ENCODE measurements at places on chromosomes 7 and 10. TPM values are rescaled to one million over a fixed set of nuclear protein-coding genes. Genes with fewer than 3 reads are reported as not detected.
A peak's percentile ranks its signal among the peaks of the same experiment; 100 is the strongest.

GRCh38 chr10:26368463-26368862 lies 69.7 kb upstream of the APBB1IP start:
- H3K27ac ChIP-seq: no peak overlapping the region
- H3K4me3 ChIP-seq: no peak overlapping the region
- H3K27me3 ChIP-seq: no peaks in the 10 kb centered on the region
- no peaks in the 10 kb centered on the region for H3K4me1 ChIP-seq
- DNase-seq: no peak

GRCh38 chr10:17605936-17606335 lies 11.2 kb downstream of the HACD1 start:
- H3K36me3 ChIP-seq: no peaks in the 10 kb centered on the region
- DNase-seq: no peak
- H3K4me3 ChIP-seq: no peak overlapping the region
- H3K27me3 ChIP-seq: no peaks in the 10 kb centered on the region
- H3K27ac ChIP-seq: no peak overlapping the region

DNA sequence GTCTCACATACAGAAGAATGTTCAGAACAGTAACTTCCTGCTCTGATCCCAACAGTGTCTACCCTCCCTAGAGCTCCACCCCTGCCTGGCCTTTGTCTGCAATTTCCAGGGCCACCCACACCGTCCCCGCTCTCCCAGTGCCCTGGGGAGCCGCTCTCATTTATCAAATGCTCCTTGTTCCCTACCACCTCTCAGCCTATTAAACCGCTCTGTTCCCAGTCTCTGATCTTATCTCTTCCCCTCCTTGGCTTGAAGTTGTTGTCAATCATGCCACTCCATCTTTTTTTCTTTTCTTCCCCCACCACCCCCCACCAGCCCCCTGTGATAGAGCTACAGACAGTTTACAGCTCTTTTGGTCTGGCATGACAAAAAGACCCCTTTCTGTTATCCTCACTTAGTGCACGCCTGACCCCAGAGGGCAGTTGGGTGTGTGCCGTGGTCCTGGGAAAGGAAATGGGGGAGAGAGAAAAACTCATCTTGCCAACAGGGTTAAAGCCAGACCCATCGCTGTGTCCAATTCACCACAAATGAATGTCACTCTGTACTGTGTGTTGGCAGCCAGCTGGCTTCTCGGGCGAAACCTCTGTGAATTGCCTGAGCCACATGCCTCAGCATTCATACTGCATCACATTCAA lies 28.8 kb upstream of the HECTD2 start:
- no peak overlapping the region for H3K27ac ChIP-seq
- peak; percentile 42 for DNase-seq
- no peaks in the 10 kb centered on the region for H3K36me3 ChIP-seq
- H3K27me3 ChIP-seq: no peaks in the 10 kb centered on the region
- H3K4me3 ChIP-seq: no peak overlapping the region
- H3K4me1 ChIP-seq: peaks cover 8% of the 10 kb centered on the region

- no peak for DNase-seq
- no peaks in the 10 kb centered on the region for H3K27me3 ChIP-seq
- no peaks in the 10 kb centered on the region for H3K36me3 ChIP-seq
- no peaks in the 10 kb centered on the region for H3K4me1 ChIP-seq
- H3K4me3 ChIP-seq: no peak overlapping the region
Measured at GRCh38 chr7:136890399-136890798, 21.9 kb downstream of the CHRM2 start.

GRCh38 chr7:146781352-146782116 lies 664.9 kb downstream of the CNTNAP2 start:
- H3K36me3 ChIP-seq: no peaks in the 10 kb centered on the region
- H3K27me3 ChIP-seq: no peaks in the 10 kb centered on the region
- no peak overlapping the region for H3K27ac ChIP-seq
- no peaks in the 10 kb centered on the region for H3K4me1 ChIP-seq

DNA sequence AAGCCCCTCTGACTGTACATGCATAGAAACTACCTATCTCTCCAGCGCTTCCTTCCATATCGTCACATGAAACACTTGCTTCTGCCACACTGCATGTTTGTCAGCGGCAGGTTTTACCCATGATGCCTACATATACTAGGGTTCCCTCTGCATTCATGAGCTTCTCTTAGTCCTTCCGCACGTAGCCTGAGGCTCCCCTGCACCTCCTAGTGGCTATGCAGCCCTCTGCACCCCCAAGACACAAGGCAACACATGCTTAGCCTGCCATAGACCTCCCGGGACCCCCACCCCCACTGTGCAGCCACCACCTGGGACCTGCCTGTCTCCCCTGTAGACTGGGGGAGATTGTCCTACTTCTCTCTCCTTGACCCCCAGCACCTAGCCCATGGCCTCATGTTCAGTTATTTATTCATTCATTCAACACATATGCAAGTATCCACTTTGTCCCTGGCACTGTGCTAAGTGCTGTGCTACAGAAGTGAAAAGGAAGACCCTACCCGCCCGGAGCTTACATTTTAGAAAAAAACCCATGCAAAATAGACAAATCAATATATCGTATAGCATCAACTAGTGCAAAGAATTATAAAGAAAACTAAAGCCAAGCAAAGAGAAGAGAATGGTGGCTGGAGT lies 23.5 kb downstream of the TMEM273 start:
- H3K27ac ChIP-seq: no peak overlapping the region
- H3K36me3 ChIP-seq: no peaks in the 10 kb centered on the region
- DNase-seq: no peak
- H3K4me1 ChIP-seq: no peaks in the 10 kb centered on the region

- no peaks in the 10 kb centered on the region for H3K36me3 ChIP-seq
- DNase-seq: peak; percentile 3
- peaks cover 39% of the 10 kb centered on the region for H3K27me3 ChIP-seq
Measured at GRCh38 chr7:128892521-128893250, 17.8 kb downstream of the KCP start.

DNA sequence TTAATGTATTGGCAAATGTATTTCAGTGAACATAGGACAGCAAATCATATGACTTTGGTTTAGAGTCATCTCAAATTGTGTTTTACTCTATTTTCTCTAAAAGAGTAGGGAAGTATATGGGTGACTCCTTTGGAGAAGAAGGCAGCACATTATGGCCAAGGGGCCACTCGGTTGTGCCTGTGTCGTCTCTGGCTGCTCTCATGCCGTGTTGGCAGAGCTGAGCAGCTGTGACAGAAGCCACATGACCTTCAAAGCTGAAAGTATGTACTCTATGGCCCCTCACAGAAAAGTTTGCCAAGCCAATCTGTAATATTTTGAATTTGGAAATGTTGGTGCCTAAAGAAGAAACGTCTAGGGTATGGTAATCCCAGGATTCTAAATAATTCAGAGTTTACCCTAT lies 47.5 kb downstream of the TASOR2 start:
- no peak overlapping the region for H3K27ac ChIP-seq
- H3K36me3 ChIP-seq: peaks cover 85% of the 10 kb centered on the region
- no peak for DNase-seq
- H3K27me3 ChIP-seq: no peaks in the 10 kb centered on the region

GRCh38 chr7:140028311-140028710 lies 34.4 kb downstream of the PARP12 start:
- no peak overlapping the region for H3K4me3 ChIP-seq
- H3K4me1 ChIP-seq: no peaks in the 10 kb centered on the region
- no peaks in the 10 kb centered on the region for H3K27me3 ChIP-seq

DNA sequence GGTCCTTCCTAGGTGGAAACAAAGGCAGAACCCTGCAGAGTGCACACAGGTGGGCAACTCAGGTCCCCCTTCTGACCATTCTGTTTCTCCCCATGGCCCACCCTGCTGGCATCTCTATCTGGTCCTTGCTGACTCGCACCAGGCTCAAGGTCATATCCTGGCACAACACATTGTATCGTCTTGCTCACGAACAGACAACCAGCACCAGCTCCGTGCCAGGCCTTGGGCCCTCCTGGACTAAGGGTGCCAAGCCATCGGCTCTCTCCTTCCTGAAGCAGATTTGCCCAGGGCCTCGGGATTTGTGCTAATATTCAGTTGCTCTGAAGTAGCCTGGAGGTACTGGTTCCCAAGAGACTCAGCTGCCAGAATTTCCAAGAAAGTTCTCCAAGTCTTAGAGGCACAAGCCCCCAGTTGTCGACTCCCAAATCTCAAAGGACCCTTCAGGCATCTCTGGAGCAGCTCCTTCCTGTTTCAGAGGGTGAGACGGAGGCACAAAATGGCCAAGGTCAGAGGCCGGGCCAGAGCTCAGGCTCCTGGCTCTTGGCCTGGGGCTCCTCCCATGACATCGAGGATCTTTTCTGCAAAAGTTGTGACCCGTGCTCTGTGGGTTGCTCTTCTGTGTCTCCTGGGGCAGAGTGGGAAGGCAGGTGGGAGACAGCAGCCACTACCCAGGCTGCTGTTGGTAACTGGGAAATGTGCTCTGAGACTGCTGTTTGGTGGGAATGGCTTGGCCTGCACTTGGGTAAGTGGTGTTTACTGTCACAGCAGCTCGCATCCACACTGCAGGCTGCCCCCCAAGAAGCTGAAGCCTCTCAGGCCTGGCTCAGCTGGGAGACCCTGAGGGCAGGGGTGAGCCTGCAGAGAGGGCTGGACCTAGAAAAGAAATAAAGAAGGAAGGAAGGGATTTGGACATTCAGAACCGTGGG lies 121.3 kb downstream of the RGS10 start:
- peaks cover 18% of the 10 kb centered on the region for H3K4me1 ChIP-seq
- no peak overlapping the region for H3K4me3 ChIP-seq
- no peak for DNase-seq
- no peaks in the 10 kb centered on the region for H3K27me3 ChIP-seq

DNA sequence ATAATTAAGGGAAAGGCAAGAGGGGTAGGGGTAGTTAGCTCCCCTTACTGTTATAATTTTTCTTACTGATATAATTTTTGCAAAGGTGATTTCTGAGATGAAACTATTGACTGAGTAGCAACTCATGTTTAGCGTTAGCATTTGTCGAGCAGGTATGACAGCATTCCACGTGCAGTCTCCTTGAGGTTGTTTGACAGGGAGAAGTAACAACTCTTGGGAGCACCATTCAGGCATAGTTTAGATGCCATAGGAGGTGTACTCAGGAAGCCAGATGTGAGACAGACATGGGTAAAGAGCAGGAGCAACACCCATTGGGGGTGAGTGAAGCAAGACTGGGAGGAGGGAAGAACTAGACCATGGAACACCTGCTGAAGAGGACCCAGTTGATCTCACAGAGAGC lies 96.6 kb upstream of the KLF6 start:
- H3K36me3 ChIP-seq: no peaks in the 10 kb centered on the region
- DNase-seq: no peak
- H3K27me3 ChIP-seq: no peaks in the 10 kb centered on the region
- H3K4me1 ChIP-seq: peaks cover 23% of the 10 kb centered on the region
- H3K4me3 ChIP-seq: no peak overlapping the region

DNA sequence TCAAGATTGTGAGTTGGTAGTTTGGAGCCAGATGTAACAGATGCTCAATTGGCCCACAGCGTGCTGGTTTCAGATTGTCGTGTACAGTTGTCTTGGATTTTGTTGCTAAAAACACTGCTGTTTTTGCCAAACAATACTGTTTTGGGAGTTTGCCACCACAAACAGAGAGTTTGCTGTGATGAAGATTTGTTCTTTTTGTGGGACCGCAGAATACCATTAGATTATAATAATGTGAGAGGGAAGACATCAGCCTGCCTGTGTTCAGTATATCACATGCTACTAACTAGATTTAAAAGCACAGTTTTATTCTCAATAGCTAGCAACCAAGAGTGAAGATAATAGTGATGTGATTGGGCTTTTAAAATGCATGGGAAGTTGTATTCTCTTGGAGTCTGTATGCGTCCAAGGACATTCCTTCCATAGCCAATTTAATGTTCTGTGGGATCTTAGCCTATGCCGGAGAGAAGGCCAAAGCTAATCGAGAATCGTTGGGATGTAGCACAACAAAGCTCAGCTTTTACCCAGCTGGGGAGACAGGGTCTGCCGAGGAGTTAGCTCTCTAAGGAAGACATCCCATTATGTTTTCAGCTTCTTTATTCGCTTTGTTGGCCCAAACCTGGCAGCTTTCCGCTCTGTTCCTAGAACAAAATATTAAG lies 18.7 kb upstream of the ITGA8 start:
- peak overlapping the region; percentile 55 for H3K27ac ChIP-seq
- H3K36me3 ChIP-seq: no peaks in the 10 kb centered on the region
- H3K27me3 ChIP-seq: no peaks in the 10 kb centered on the region
- no peaks in the 10 kb centered on the region for H3K4me1 ChIP-seq

DNA sequence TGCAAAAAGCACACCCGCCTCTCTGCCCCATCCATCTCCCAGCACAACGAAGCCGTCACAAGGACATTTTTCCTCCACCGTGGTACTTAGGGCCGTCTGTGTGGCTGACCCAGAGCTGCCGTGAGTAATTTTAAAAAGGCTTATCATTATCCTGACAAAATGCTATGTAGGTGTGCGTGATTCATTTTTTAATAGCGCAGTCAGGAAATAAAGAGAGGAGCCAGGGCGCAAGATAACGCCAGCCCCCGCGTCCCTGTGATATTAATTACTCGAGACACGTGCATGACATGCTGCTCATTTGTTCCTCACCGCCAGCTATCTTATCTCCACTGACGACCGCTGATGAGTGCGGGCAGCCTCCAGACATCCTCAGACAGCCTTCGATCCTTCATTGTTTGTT lies 332.7 kb upstream of the PFKP start:
- H3K4me1 ChIP-seq: no peaks in the 10 kb centered on the region
- no peak overlapping the region for H3K4me3 ChIP-seq
- no peak for DNase-seq
- H3K27me3 ChIP-seq: no peaks in the 10 kb centered on the region
- no peak overlapping the region for H3K27ac ChIP-seq

DNA sequence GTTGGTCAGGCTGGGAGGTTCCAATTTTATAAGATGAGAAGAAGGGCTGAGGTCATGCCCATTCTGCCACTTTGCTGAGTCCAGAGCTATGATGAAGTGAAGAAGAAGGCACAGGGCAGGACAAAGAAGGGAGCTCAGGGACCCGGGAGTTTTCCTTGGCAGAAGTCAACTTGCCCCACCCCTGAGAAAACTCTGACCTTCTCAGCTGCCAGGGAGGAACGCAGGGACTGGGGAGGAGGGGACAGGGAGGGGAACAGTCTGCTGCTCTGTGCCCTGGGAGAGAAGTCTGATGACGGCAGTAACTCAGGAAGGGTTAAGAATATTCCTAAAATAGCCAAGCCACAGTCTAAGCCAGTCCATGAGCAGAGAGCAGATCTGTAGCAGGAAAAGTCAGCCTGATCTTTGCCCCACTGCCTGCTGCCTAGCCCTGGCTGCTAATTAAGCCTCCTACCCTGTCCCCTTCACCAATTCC lies 11.7 kb downstream of the ADIRF start:
- DNase-seq: peak; percentile 55
- peak overlapping the region; percentile 58 for H3K27ac ChIP-seq
- H3K4me3 ChIP-seq: no peak overlapping the region
- H3K36me3 ChIP-seq: no peaks in the 10 kb centered on the region
- no peaks in the 10 kb centered on the region for H3K27me3 ChIP-seq

DNA sequence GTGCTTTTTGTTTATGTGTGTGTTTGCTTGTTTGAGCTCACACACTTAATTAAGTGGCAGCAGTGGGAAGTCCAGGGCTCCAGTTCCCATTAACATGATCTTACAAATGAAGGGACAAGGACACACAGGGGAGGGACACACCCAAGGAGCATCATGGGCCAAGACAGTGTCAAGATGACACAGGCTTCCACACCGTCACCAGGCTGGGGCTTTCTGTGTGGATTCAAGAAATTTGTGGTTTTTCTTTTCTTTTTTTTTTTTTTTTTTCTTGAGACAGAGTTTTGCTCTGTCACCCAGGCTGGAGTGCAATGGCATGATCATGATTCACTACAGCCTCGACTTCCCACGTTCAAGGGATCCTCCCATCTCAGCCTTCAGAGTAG lies 173.6 kb downstream of the KIAA1217 start:
- peaks cover 36% of the 10 kb centered on the region for H3K4me1 ChIP-seq
- H3K36me3 ChIP-seq: no peaks in the 10 kb centered on the region
- H3K27ac ChIP-seq: peak overlapping the region; percentile 92
- no peaks in the 10 kb centered on the region for H3K27me3 ChIP-seq

The NRG3 gene
- total RNA-seq: not detected

The FOXI2 gene
- total RNA-seq: not detected

The PPP2R2D gene
- total RNA-seq: 37.9 TPM

The OGDH gene
- total RNA-seq: 92.0 TPM
